ENCODE measurements at places on chromosomes 6 and 20. TPM values are rescaled to one million over a fixed set of nuclear protein-coding genes. Genes with fewer than 3 reads are reported as not detected.
A peak's percentile ranks its signal among the peaks of the same experiment; 100 is the strongest.

GRCh38 chr20:18727032-18727508, 86.5 kb upstream of the SCP2D1 start:
- H3K36me3 ChIP-seq: no peaks in the 10 kb centered on the region
- H3K27me3 ChIP-seq: no peaks in the 10 kb centered on the region
- no peak overlapping the region for H3K4me3 ChIP-seq
- H3K27ac ChIP-seq: no peak overlapping the region
- H3K4me1 ChIP-seq: peaks cover 2% of the 10 kb centered on the region

GRCh38 chr6:139474145-139475108, 100.0 kb upstream of the CITED2 start:
- peak overlapping the region; percentile 6 for H3K27ac ChIP-seq
- no peaks in the 10 kb centered on the region for H3K27me3 ChIP-seq
- no peak overlapping the region for H3K4me3 ChIP-seq

DNA sequence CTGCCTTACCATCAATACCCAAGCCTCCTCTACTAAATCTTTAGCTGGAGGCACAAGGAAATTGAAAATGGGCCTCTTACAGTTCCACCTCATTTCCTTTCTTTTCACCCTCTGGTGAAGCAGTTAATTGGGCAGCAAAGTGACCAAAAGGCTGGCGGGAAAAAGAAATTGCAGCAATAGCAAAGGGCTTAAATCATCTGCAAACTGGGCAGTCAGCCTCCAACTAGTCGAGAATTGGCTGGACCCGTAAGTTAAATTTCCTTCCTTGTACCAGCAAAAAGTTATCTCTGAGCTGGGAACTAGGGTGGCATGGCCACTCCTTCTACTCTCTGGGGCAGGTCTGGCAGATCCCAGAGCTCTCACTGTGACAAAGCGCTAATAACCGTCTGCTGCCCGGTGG, 33.5 kb downstream of the GHRH start:
- DNase-seq: no peak
- no peaks in the 10 kb centered on the region for H3K36me3 ChIP-seq
- no peak overlapping the region for H3K27ac ChIP-seq
- H3K27me3 ChIP-seq: no peaks in the 10 kb centered on the region
- H3K4me1 ChIP-seq: peaks cover 11% of the 10 kb centered on the region

DNA sequence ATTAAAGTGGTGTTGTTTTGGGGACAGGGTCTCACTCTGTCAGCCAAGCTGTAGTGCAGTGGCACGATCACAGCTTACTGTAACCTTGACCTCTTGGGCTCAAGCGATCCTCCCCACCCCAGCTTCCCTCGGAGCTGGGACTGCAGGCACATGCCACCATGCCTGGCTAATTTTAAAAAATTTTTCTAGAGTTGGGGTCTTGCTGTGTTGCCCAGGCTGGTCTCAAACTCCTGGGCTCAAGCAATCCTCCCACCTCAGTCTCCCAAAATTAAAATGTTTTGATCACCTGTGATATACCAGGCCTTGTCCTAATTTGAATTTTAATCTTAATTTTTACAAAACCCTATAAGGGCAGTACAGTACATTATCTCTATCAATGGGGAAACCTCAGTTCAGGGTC, 25.5 kb downstream of the ACOT13 start:
- no peak for DNase-seq
- no peaks in the 10 kb centered on the region for H3K36me3 ChIP-seq
- H3K4me1 ChIP-seq: no peaks in the 10 kb centered on the region
- H3K4me3 ChIP-seq: no peak overlapping the region
- no peaks in the 10 kb centered on the region for H3K27me3 ChIP-seq

- no peak overlapping the region for H3K27ac ChIP-seq
- H3K27me3 ChIP-seq: no peaks in the 10 kb centered on the region
- H3K4me1 ChIP-seq: no peaks in the 10 kb centered on the region
- no peak overlapping the region for H3K4me3 ChIP-seq
These were observed 44.5 kb upstream of the RPS6KA2 start for GRCh38 chr6:166671434-166672081.

DNA sequence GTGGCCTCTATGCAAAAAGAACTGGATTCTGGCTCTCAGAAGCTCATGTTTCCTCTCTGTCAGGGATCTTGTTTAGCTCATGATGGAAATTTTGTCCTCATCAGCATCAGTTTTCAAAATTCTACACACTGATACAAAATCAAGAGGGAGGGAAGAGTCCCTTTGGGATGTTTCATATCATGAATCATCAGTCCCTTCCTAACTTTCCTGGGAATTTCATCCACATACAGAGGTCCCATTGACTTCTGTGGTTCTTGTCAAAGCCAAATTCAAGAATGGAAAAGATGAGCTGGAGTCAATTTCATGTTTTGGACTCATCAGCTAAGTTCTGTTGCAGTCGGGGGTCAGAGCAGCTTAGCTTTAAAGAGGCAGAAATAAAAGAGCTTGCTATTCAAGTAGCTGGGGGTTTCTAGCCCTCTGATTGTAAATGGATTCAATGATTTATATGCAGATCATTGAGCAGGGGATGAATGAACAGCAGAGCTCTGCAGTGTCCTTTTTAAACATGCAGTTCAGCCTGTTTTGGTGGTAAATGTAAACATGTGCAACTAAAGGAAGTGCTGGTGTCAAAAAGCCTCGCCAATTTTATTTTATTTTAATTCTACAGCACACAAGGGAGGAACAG, 21.3 kb upstream of the TMEM14A start:
- H3K27me3 ChIP-seq: no peaks in the 10 kb centered on the region
- H3K27ac ChIP-seq: no peak overlapping the region
- no peak for DNase-seq
- no peaks in the 10 kb centered on the region for H3K4me1 ChIP-seq
- no peak overlapping the region for H3K4me3 ChIP-seq

Gene NMBR
- 2.2 TPM for total RNA-seq

Gene TRAPPC3L
- 0.39 TPM for total RNA-seq
